ENCODE measurements at places on chromosomes 3 and 15.

DNA sequence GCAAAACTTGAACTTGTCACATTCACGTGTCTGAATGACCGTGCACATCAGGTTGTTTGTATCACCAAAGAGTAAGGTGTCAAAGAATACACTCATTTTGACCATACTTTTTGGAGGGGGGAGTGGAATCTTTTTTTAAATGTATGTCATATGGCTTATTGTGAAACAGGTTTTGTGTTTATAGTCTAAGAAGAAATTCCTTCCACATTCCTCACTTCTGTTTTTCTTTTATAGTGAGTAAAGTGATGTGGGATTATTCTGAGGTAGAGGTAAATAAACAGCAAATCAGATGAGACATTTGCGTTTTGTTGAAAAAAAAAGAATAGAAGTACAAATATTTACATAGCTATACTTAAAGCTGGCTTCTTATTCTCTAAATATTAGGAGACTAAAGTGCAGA lies 33.0 kb downstream of the SRP14 start:
- no peak for DNase-seq

- DNase-seq: no peak
Observed at GRCh38 chr3:65478551-65479500, 559.9 kb downstream of the MAGI1 start.

DNA sequence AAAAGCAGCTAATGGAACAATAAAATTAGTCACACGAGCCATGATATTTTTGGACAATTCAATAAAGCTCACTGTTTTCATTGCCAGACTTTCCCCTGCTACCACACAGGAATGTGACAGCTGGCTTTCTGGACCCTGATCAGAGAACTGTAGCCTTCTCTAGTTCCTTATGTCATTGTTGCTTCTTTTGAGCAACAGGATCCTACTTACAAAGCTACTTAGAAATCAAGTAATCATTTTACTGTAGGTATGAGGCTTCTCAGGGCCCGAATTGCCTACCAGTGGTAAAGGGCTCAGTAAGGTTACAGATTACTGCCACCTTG lies 94.3 kb upstream of the AADACL2 start:
- DNase-seq: no peak

GRCh38 chr3:25973122-25973521 lies 183.2 kb downstream of the OXSM start:
- no peak for DNase-seq
